IPS-NIHi11 (cell line): ENCODE measurements at places on chromosomes 12 and 14.

DNA sequence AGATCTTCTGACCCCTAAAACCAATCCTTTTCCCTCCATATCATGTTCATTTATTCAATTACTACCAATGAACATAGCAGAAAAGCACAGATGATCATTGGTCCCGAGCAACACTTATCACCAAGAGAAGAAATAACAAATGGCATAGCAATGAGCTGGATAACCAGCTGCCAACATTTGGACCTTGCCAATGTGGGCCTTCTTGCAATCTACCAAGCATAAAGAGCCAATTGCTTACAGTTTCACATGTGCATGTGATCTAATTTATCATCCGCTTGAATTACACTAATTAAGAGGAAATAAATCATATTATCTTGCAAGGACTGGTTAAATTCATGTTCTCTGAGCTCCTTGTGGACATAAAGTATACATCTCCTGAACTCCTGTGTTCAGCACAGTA lies 134.8 kb upstream of the HMGA2 start:
- no peak for DNase-seq

DNA sequence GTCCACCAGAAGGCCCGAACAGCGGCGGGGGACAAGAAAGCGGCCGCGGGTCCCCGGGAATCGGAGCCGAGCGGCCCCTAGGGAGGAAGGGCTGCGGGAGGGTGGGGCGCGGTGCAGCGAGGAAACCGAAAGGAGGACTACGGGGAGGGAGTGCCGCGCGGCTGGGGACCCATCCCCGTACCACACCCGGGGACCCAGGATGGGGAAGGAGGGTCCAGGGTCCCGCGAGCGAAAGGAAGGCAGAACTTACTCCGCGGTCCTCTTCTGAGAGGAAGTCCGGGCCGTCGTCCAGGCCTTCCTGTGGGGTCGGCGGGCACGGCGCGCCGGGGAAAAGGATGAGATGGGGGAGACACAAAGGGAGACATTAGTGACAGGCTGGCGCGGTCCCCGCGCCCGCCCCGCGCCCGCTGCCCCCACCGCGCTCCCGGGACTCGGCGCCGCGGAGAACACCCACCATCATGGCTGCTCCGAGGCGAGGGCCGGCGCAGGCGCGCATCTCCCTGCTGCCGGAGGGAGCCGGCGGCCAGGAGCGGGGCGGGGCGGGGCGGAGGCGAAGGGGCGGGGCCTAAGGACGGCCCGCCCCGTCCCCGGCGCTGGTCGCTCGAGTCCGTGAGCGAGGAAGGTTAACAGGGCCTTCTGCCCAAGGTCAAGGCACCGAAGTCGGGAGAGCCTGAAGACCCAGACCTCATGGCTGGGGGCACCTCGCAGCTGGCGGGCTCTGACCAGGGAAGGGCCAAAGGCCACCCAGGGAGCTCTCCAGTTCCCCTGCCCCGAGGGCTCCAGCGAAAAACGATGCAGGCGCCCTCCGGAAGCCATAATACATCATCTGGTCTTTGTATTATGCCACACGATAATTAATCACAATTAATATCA lies at the start of gene SNX6:
Gene SNX6, minus strand, starts transcription at position 492 of the 873 bp plus-strand sequence. Its CDS starts 32 bp downstream, at position 460.
- peak; percentile 100 for DNase-seq

- DNase-seq = no peak
Measured at GRCh38 chr14:93520053-93520607, 89.4 kb downstream of the UNC79 start.

DNA sequence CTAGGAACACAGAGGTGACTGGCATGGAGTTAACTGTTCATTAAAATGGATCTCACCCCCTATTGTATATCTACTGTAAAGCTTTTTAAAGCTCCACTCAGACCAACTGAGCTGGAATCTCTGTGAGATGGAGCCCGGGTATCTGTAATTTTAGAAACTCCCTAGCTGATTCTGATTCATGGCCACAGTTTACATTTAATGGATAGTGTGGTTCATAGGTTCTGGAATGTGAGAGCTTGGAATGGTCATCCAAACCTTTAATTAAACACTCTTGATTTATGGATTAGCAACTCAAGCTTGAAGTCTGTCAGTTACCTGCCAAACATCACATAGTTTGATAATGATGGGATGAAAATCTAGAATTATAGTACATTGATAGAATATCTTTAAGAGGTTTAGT lies 183.8 kb downstream of the SLC25A21 start:
- no peak for DNase-seq

GRCh38 chr14:72521045-72521444 lies 372.9 kb downstream of the DPF3 start:
- no peak for DNase-seq

- DNase-seq = no peak
Measured at GRCh38 chr12:97948591-97948990, 486.0 kb downstream of the RMST start.

DNA sequence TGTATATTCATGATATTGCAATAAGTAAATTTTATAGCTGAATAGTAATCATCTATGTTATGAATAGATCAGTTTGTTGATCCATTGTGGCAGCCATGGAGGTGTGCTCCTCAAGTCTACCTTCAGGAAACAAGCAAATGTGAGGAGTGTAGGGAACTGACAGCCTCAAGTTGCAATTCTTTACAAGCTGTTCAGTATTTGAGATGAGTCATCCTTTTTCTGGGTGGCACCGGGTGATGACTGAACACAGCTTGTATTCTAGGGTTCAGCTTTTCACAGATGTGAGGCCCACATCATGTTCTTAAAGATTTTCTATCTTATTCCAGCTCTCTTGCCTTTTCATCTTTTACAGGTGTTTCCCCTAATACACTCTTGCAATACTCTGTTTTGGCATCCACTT lies 452.4 kb downstream of the KCNH5 start:
- no peak for DNase-seq

DNA sequence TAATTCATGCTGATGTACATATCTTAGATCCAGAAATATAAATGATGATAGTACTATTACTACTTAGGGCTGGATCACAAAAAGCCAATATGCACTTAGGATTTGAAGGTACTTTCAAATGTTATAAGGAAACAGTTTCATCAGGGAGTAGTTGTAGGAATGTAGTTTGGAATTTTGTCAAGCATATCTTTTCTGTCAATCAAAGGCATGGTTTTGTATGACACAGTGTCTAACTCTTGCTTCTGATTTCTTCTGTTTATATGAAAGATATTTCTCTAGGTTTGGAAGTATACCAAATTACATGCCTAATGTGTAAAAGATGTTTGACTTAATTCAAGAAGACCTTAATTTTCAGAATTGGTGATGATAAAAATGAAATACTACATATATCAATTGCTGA lies 135.7 kb downstream of the RAD51B start:
- DNase-seq = no peak

DNA sequence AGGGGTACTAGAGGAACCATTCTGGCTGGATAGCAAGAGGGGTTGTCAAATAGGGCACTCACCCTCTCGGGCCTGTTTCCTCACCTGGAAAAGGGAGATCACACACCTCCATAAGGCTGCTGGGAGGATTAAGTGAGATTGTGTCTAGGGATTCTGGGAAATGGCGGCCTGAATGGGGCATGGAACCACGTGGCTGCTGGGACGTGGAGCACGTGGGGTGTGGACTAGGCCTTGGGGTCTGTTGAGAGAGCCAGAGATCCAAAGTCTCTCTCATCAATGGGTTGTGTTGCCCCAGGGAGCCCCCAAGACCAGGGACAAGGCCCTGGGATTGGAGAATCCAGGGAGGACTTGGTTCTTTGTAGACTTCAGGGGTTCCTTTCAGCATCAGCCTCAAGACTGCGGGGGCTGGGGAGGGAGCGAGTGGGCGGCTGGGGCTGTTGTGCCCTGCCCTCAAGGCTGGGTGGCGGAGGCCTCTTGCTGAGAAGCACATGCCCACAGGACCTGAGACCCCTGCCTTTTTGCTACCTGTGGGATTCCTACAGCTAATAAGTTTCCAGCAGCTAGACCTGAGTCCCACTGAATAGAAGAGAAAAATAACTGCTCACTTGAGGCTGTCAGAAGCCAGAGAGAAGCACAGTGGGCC lies 3.4 kb upstream of the MYL2 start:
- no peak for DNase-seq

- DNase-seq = no peak
Measured at GRCh38 chr14:65867333-65867732, 454.8 kb downstream of the FUT8 start.

DNA sequence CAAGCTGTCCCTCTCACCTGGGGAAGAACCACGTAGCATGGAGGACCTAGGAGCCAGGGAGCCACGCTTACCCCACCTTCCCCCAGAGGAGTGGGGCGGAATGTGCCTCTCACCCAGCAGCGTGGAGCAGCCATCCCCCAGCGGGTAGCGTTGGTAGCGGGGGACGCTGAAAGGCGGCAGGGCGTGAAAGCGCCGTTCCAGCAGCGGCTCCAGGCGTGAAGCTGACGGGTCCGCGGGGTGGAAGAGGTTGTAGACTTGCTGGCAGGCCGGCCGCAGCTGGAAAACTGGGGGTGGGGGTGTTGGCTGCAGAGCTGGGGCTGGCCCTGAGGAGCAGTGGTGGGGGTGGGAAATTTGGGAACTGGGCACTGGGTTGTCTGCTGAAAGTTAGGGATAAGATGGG lies 11.9 kb downstream of the ARL6IP4 start:
- DNase-seq = no peak

- DNase-seq = peak; percentile 59
Measured at GRCh38 chr14:74048281-74048680, 29.1 kb downstream of the BBOF1 start.

GRCh38 chr14:94562022-94562421 lies 780 bp downstream of the SERPINA4 start:
- DNase-seq = no peak

GRCh38 chr12:110243227-110243626 lies 37.8 kb upstream of the ATP2A2 start:
- DNase-seq = no peak

GRCh38 chr12:27462151-27462694 lies 15.7 kb downstream of the SMCO2 start:
- DNase-seq = no peak

GRCh38 chr14:29350496-29350895 lies 577.2 kb downstream of the PRKD1 start:
- no peak for DNase-seq

DNA sequence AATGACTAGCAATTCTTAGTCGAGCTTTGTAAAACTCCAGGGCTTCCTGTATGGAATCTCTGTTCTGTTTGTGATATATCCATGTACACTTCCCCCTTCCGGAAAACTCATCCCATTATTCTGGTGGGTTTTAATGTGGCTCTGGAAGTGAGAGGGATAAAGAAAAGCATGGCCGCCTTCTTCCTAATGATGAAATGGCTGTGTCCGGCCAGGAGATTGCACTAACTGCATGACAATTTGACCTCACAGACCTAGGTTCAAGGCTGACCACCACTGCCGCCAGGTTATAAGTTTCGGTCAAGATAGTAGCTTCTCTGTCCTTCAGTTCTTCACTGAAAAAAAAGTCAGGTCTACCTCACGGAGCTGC lies 41.0 kb upstream of the NPAS3 start:
- DNase-seq = no peak

- DNase-seq = no peak
Measured at GRCh38 chr12:14442221-14442881, 76.9 kb downstream of the ATF7IP start.

DNA sequence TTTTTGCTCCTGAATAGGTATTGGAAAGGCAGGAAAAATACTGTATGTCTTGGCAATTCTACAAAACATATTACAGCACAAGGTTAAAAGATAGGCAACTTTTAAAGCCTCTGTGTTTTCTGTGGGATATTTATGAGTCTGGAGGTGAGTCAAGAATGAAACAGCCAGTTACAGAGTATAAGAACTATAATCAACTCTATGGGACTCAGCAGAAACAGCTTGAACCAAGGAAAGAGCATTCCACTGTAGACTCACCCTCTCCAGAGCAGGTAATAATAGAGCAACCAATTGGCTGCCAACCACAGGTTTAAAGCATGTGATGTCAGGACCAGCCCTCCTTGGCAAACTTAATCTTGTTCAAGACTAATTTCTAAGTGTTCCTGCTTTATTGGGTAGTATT lies 100.5 kb upstream of the MDM1 start:
- no peak for DNase-seq

GRCh38 chr14:31926652-31927347 lies 150.3 kb upstream of the ARHGAP5 start:
- no peak for DNase-seq

DNA sequence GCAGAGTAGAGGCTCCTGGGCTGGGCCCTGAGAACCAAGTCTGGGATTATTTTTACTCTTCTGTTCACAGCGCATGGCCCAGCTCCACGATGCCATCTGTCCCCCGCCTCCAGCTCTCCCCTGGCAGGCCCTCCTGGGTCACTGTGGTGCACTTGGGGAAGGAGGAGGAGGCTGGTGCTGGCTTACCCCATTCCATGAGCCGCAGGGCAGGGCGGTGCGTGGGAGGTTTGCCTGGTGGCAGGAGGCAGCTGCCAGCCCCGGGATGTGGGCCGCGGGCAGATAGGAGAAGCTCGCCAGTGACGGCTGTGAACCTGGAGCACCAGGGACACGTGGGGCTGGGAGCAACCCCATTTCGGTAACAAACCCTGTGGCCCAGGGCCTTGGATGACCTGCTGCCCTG lies 23.2 kb downstream of the TEAD4 start:
- no peak for DNase-seq

GRCh38 chr12:116123451-116124258 lies 153.8 kb downstream of the MED13L start:
- no peak for DNase-seq

DNA sequence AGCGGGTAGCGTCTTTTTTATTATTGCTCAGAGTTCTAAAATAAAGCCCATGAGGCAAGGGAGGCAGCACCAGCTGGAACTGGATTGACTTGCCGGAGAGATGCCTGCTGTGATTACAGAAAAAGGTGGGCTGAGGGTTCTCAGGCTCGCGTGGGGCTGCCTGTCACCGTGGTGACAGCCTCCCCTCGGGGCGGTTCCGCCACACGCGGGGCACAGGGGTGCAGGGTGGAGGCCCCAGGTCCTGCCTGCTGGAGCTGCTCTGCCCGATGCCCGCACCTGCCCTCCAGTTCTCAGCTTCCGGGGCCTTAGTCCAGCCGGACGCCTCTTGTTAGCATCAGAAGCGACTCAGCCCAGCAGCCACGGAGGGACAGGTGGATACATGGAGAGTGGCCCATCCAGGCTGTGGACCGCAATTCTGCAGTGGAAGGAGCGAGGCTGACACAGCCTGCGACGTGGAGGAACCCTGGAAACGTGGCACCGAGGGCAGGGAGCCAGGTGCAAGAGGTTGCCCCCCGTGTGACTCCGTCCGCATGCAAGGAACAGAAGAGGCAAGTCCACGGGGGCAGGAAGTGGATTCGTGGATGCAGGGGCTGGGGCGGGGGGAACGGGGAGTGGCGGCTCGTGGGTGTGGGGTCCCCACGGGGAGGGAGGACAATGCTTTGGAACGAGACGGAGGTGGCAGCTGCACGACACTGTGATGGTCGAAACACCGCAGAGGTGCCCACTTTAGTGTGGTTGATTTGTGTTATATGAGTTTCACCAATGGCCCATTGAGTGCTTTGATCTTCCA lies 79.5 kb downstream of the GALNT9 start:
- no peak for DNase-seq
